MCF 10A (cell line): ENCODE measurements at places on chromosomes 1 and 21.
A peak's percentile ranks its signal among the peaks of the same experiment; 100 is the strongest.

GRCh38 chr21:34021726-34022125, 51.7 kb upstream of the MRPS6 start:
- DNase-seq: no peak

- no peak for DNase-seq
Observed at GRCh38 chr1:197715806-197716205, 59.5 kb downstream of the DENND1B start.

DNA sequence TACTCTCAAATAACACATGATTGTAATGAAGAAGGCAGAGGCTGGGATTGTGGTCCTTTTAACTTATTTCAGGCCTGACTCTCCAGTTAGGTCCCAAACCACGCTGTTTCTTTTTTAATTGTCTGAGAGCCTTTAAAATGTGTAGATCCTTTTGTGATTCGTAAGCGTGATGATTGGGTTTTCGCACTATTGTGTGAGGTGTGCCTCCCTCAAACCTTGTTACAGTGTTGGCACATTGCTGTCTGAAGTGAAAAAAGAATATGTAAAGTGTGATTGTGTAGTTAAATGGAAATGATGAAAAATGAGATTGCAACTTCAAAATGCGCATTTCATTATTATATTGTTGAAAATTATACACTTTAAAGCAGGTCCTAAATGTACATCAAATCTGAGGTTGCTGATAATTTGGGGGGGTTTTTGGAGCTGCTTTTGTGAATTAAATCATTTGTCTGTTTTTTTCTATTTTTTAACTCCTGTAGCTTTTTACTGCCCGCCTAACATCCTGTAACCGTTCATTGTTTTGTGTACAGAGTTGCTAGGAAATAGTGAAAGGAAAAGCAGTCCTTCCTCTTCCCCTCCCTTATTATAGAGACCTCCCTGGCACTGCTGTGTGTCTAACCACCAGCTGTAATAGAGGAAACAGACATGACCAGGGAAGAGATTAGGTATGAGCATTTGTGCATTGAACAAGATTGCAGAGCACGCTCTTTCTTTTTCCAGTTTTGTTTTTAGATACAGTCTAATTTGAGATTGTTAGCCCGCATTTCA, 43.3 kb downstream of the IARS2 start:
- DNase-seq: no peak

GRCh38 chr1:912740-913301, 10.9 kb upstream of the SAMD11 start:
- DNase-seq: no peak

DNA sequence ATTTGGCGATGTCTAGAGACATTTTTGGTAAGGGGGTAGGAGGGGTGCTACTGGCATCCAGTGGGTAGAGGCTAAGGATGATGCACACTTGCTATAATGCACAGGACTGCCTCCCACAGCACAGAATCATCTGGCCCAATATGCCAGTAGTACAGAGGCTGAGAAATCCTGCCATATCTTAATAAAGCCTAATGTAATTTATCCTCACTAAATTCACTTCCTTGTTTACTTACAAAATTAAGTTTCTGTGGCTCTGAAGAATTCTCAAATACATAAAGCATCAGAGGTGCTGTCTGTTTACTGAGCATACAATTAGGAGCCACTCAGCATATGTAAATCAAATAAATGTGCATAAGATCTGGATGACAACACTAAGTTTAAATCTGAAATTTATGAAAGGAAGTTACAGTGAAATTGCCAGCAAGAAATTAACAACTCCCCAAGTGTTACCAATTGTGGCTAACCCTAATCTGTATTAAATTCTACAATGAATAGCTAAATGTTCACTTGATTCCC, 26.5 kb downstream of the NGF start:
- DNase-seq: no peak

GRCh38 chr1:109620401-109620791, 759 bp downstream of the AMPD2 start:
- peak; percentile 58 for DNase-seq

GRCh38 chr1:214341932-214342331, 61.0 kb downstream of the SMYD2 start:
- DNase-seq: no peak

GRCh38 chr1:217540321-217540720, 90.6 kb downstream of the GPATCH2 start:
- DNase-seq: no peak

DNA sequence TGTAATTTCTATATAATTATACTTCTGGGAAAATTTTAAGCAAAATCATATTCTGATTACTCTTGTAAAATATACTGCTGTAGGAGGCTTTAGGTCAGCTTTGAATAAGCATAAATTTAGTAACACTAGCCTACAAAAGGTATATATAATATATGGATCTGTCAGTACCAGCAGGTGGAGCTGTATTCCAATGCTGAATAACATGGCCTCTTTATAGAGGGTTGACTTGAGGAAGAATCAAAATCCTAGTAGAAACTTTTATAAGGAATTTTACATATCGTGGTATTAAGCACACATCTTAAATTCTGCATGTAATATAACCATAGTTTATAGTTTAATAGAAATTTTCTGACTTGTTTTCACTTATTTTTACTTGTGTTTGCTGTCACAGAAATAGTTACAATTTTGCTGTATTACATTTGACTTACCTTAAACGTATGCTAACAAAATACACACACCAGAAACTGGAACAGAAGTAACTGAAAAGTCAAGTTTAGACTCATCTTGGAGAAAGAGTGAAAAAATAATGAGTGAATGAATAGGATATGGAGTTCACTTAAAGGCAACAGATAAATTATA, 79.3 kb downstream of the HMCN1 start:
- DNase-seq: peak; percentile 80

GRCh38 chr1:154923695-154924094, 12.8 kb downstream of the PMVK start:
- DNase-seq: no peak

- DNase-seq: no peak
Observed at GRCh38 chr1:41941381-41941780, 22.7 kb upstream of the HIVEP3 start.

GRCh38 chr1:116397728-116398127, 24.7 kb downstream of the ATP1A1 start:
- no peak for DNase-seq

- no peak for DNase-seq
Observed at GRCh38 chr1:166258017-166258416, 91.2 kb upstream of the FAM78B start.

DNA sequence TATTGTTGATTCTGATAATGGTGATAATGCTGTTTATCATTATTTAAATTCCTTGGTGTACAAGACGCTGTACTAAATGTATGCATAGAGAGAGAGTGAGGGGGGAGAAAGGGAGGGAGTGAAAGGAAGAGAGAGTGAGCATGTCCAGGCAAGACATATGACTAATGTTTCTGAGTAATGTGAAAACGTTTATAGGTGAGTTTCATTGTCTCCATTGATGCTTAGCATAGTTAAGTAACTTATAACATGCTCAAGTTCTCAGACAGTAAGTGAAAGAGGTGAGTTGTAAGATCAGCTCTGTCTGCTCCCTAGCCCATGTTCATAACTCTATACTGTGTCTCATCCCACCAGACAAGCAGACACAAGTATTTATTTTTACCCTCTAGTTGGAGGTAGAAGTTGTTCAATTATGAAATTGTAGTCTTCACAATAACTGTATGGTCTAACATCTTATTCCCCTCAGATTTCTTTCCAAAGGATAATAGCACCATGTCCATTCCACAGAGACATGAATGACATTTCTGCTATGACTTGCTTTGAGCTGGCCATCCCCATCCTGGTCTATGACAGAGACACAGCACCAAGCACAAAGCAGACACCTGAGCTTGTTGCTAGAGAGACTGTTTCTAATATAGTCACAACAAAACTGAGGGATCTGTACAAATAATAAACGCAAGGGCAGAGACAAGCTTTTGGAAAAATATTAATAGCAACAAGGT, 285.1 kb downstream of the CACNA1E start:
- peak; percentile 88 for DNase-seq

DNA sequence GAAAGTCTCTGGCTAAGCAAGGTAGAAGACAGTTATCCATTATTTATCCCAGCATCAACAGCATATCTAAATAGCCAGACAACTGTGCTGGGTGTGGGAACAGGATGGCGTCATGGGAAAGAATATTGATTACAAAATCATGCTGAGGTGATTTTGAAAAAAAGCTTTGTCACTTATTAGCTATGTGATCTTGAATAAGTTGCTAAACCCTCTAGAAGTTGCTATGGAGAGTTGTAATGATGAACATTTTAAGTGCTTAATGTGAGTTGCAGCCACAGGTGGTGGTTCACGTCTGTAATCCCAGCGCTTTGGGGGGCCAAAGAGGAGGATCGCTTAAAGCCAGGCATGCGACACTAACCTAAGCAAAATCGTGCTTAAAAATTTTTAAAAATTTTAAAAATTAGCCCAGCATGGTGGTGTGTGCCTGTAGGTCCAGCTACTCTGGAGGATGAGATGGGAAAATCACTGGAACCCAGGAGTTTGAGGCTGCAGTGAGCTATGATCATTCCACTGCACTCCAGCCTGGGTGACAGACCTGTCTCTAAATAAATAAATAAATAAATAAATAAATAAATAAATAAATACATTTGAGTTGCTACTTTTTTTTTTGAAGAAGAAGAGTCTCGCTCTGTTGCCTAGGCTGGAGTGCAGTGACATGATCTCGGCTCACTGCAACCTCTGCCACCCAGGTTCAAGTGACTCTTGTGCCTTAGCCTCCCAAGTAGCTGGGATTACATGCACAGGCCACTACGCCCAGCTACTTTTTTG, 33.6 kb downstream of the WNT2B start:
- DNase-seq: no peak

- no peak for DNase-seq
Observed at GRCh38 chr1:115089420-115090185, at the start of gene TSPAN2. TSPAN2 (minus strand) TSS chr1:115089503; CDS start chr1:115089432, 71 bp downstream.

- DNase-seq: peak; percentile 97
Observed at GRCh38 chr1:204398197-204399125, 13.2 kb downstream of the PPP1R15B start.

GRCh38 chr1:110593902-110594301, 12.3 kb downstream of the KCNA2 start:
- no peak for DNase-seq

- DNase-seq: no peak
Observed at GRCh38 chr1:178844436-178844835, 26.4 kb downstream of the ANGPTL1 start.

GRCh38 chr1:33346927-33347649, 26.2 kb upstream of the A3GALT2 start:
- DNase-seq: peak; percentile 97

GRCh38 chr21:38323721-38324531, 67.1 kb downstream of the KCNJ15 start:
- peak; percentile 87 for DNase-seq

DNA sequence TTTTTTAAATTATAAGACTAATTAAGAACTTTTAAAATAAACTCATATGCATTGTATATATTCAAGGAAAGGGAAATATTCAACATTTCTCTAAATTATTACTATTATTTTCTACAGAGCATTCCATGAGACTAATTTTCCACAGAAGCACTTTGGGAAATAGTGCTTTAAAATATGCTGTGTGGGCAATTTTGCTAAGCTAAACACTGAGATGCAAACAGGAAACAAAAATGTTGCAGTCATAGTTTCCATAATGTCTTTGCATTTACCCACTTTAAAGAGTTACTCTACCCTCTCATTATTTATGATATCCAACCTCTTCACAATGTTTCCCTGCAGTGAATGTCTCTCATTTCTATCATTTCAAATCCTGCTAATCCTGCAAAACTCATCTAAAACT, 269.6 kb upstream of the BEND5 start:
- DNase-seq: no peak

DNA sequence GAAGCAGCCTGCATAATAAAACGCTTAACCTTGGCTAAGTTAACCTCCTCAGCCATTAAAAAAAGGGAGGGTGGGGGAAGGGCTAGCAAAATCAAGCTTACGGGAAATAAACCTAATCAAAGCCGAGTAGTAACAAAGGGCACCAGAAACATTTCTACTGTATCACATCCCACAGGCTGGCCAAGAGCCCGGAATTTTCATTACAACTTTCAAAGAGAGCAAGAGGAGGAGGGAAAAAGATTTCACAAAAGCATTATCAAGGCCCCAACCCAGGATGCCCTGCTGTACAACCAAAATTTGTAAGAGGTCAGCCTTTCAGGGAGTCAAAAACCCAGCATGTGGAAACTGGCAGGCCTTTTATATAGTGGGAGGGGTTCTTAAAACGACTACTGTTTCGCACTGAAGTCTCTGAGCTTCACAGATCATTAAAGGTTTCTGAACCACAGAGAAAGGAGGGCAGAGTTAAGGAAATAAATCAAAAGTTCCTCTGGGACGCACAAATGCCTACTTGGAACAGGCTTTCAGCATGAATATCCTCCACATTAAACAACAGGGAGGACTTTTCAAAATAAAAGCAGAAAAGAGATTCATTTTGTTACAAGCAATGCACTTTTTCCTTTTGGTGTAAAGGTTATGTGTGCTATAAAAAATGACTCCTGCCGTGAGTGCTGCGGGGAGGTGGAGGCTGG, 90.4 kb downstream of the SLC45A1 start:
- no peak for DNase-seq

GRCh38 chr1:18166341-18166740, 58.7 kb downstream of the IGSF21 start:
- no peak for DNase-seq

- DNase-seq: no peak
Observed at GRCh38 chr1:161631076-161631475, at the start of gene FCGR3B. FCGR3B (minus strand) TSS chr1:161631176; CDS start chr1:161631094, 82 bp downstream.

DNA sequence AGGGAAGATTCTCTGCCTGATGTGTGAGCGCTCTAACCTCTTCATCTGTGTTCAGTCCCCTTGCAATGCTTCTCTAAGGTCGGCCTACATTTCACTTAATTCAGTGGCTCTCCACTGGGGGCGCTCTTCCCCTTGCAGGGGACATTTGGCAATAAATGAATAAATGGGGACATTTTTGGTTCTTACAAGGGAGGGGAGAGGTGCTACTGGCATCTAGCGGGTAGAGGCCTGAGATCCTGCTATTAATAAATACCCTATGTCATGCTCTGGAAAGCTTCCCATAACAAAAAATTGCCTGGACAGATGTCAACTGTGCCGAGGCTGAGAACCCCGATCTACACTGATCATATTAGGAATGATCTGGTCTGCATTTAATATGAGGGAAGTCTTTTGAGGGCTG, 25.9 kb upstream of the DNAJC11 start:
- peak; percentile 71 for DNase-seq

GRCh38 chr1:74010206-74010605, 187.8 kb downstream of the LRRIQ3 start:
- DNase-seq: no peak

GRCh38 chr1:215004121-215004827, 78.3 kb upstream of the KCNK2 start:
- DNase-seq: no peak
